ENCODE measurements at places on chromosomes 5 and 9. TPM values are rescaled to one million over a fixed set of nuclear protein-coding genes. Genes with fewer than 3 reads are reported as not detected.

- no peak for DNase-seq
Observed at GRCh38 chr5:83662558-83662957, 58.1 kb downstream of the HAPLN1 start.

DNA sequence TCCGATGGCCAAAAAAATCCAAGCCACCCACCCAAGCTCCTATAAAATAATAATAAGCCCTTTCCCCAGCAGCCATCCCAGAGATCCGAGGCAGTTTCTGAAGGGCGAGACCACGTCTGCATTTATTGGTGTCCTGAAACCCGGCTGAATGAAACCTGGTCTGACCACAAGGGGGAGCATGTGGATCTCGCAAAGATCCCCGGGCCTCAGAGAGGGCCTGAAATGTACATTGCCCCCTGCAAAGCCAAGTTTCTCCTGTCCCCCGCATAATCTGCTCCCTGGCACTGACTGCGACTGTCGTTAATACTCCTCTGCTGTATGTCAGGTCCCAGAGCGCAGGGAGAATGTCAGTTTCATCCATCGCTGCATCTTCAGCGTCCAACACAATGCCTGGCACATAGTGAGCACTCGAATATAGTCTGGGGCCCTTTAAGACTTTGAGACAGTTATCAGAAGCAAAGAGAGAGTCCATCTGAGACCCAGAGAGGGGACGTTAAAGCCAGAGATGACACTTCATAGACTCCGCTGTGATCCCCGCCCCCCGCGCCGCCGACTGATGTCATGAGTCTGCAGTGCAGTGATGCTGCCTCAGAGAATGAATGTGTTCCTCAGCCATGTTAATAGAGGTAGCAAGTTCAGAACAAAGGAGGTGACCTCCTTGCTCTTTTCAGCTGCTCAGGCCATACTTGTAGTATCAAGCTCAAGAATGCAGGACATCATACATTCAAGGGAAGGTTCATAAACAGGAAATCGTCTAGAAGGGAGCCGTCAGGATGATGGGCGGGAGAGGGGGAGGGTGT is 74.5 kb upstream of the BARHL1 start:
- DNase-seq = peak; percentile 42

DNA sequence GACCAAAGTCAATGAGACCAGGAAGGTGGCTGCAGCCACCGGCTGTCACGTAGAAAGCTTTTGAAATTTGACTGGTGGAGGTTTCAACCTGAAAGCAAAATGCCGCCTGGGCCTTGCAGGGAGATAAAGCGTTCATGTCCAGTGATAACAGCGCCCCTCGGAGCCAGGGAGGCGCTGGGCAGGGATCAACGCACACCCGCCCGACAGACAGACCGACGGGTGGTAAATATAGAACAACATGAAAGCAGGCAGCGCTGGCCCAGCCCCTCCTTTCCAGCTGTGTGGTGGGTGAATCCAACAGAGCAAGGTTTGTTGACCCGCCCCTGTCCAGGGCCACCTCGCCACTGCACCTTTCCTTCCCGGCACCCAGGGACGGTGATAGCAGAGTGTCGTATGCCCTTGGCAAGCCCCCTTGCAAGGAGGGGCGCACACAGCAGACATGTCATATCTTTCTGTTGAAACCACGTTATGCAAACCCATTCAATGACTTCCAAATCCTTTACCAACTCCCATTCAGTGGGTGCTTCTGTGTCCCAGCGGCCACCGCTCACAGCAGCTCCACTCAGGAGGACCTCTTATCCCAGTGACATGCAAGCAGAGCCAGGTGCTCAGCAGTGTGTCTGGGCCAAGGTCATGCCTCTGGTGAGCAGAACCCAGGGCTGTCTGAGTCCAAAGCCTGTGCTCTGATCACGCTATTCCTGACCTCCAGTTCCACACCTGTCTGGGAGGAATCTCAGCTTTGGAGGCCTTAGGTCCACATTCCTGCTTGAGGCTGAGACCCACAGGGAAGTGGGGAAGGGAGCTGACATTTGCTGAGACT is 38.7 kb downstream of the NKX2-5 start:
- no peak for DNase-seq

GRCh38 chr5:138282920-138283742 is 8.7 kb upstream of the GFRA3 start:
- no peak for DNase-seq

Gene MARVELD2
- 1.6 TPM for total RNA-seq

Gene CLPTM1L
- 65.0 TPM for total RNA-seq

Gene IRF1
- total RNA-seq = 172 TPM
